ENCODE measurements at places on chromosomes 4 and X.

DNA sequence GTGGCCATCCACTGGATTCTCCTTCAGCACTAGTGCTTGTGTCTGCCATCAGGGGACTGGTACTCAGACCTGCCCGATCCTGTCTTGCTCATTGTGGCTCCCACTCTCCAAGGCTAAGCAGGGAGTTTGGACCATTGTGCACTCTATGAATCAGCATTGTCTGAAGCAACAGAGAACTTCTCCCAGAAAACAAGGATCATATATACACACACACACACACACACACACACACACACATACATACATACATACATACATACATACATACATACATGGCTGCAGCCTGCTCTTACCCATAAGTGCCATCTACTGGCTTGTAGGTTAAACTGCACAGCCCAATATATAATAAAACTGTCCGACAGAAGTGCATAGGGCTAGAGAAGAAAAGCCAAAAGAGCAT lies 345.3 kb upstream of the LCORL start:
- no peak for DNase-seq

DNA sequence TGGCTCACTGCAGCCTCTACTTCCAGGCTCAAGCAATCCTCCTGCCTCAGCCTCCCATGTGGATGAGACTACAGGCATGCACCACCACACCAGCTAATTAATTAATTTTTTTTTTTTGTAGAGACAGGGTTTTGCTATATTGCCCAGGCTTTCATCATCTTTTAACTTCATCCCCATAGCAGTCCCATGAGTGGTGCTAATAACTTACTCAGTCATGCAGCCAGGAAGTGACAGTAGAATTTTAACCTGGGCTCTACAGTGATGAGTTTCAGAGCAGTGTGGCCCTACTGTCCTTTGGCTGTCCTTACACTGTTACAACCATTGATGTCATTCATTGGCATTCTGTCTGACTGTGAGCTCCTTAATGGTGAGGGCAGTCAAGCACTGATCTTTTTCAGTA lies 3.9 kb upstream of the OCIAD2 start:
- no peak for DNase-seq

DNA sequence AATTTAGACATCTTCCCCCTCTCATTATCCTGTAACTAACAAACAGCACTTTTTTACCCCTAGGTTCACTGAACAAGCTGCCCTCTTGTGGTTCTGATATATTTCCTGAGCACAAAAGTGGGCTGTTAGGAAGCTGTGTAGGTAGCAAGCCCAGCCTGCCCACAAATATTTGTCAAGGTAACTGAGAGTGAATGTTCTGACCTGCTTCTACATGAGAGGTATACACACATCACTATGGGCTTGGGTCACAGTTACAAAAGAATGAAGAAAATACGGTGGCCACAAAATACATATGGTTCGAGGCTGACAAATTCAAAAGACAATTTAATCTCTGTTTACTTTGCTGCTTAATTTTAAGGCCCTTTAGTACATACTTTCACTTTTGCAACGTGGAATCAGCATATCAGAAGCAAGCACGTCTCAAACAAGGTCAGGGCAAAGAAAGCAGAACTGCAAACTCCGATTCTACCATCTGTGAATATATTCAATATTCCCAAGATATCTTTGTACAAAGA lies 78.7 kb downstream of the RBM47 start:
- no peak for DNase-seq

GRCh38 chr4:162450531-162451035 lies 286.8 kb upstream of the FSTL5 start:
- DNase-seq, result no peak

- DNase-seq, result no peak
Observed at GRCh38 chr4:6331018-6331417, 61.4 kb downstream of the WFS1 start.

GRCh38 chr4:153081693-153082092 lies 122.5 kb upstream of the TRIM2 start:
- DNase-seq, result no peak

- no peak for DNase-seq
Observed at GRCh38 chrX:147351644-147352043, 537.1 kb upstream of the CXorf51A start.

DNA sequence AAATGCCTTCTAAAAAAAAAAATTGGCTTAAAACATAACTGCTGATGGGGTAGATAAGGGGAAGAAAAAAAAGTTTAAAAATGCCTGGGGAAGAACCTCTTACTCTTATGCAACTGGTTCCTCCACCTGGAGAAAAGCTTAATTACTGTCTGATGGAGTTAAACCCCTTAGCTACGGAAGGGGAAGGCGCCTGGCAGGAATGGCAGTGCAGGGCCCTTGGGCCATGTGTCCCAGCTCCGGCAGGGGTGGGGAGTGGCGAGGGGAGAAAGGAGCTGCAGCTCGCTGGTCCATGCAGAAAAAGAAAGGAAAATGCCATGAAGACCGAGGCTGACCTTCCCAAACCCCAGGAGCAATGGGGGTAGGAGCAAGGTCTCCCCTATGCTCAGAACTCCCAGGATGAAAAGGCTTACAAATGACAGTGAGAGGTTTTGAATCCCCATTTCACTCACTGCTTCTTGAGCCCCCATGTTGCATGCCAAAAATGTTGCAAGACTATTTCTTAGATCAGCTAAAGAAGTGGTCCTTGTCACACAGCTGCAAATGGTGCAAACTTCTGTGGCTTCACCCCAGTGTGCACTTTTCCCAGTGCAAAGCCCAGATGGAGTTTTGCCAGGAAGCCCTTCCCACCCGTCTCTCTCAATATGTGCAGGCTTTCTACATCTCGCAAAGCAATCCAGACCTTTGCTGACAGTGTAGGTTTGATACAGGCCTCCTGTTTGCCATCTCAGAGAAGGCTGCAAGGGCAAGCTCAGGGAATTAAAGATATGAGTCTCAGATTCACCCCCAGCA lies 204.8 kb upstream of the CT83 start:
- no peak for DNase-seq
